ENCODE measurements at places on chromosomes 3 and 15.

GRCh38 chr15:74620636-74621545 is 5.3 kb downstream of the CLK3 start:
- DNase-seq: peak; percentile 45

GRCh38 chr3:98824256-98824655 is 61.1 kb downstream of the ST3GAL6 start:
- DNase-seq: no peak

DNA sequence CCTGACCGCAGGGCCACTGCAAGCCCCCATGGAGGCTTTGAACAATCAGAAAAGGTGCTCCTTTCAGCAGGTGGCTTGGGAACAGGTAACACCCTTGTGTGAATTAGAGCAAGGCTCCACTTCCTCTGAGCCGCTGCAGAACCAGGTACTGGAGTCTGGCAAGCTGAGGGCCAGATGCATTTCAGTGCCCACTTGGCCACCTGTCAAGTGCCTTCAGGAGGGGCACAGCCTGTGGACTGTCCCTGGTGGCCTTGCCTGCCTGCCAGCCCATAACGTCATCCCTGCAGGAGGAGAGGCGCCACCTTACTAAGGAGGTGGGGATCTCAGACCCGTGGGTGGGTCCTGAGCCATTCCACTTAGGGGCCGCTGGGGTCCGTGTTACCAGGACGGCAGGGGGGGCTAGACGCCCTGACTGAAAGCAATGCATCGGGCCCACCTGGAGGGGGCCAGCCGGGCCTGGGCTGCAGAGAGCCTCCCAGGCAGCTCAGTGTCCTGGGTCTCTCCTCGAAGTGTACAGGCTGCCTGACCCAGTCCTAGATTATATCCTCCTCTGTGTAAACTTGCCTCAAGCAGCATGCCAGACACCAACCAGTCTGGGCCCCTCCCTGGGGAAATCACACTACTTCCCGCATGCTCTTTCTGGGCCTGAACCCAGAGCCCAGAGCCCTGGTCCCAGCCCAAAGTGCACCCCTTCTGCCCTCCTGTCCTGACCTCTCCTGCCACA is 16.1 kb downstream of the SPTBN5 start:
- no peak for DNase-seq

- no peak for DNase-seq
Measured at GRCh38 chr3:125960066-125960424, 8.9 kb upstream of the ROPN1B start.

DNA sequence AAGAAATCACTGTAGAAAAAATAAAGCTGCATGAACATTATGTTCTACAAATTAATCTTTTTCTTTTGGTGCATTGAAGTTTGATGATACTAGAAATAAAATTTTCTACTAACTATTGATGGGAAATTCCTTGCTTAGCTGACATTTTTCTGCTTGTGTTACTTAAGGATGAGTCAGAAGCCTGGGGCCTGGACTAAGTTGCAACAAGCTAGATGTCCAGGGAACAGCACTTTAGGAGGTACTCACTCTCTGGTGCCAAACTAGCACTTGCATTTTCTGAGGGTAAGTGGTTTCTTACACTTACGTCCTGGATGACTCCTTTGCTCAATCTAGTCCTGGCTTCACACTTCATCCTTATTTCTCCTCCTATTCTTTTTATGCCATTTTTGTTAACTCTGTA is 945.1 kb downstream of the IGSF11 start:
- DNase-seq: no peak

DNA sequence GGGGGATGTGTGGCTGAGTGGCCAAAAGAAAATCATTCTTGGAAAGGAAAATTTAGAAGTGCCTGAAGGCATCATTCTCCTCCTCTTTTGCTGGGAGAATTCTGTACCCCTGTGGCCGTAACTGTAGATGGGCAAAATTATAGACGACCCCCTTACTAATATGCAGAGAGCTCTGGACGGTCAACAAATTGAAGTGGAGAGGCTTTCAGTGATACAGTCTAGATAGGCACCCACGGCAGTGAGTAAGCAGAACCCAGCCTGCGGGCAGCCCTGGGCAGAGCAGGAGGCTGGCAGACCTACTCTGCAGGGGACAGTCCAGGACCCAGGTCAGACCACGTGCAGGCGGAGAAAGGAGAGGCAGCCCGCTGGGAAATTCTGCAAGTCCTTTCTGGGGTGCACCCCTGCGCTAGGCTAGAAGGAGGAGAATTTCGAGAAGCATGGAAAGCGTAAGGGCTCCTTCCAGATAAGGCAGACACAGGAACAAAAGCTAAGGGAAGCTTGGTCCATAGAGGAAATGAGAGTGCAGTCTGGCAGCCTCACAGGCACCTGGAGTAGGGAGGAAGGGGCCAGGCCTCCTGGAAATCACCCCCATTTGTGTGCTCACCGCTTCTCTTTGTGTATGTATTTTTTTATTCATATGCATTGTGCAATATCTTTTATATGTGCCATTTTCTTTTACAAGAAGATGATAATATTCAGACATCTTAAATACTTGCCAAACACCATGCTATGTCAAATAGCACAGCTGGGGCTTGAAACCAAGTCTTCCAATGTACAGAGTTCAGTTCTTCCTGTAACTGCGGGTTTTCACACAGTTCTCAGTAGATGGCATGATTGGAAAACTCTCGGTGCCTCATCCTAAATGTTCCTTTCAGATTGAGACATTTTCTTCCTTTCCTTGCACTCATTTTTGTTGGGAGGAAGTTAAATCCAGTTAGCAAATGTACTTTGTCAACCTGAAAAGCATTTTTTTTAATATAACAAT is 40.2 kb downstream of the LRRK1 start:
- DNase-seq: no peak

GRCh38 chr3:194038960-194039359 is 97.0 kb upstream of the HES1 start:
- DNase-seq: no peak

- DNase-seq: no peak
Measured at GRCh38 chr3:125515421-125515820, 4.6 kb downstream of the SNX4 start.

DNA sequence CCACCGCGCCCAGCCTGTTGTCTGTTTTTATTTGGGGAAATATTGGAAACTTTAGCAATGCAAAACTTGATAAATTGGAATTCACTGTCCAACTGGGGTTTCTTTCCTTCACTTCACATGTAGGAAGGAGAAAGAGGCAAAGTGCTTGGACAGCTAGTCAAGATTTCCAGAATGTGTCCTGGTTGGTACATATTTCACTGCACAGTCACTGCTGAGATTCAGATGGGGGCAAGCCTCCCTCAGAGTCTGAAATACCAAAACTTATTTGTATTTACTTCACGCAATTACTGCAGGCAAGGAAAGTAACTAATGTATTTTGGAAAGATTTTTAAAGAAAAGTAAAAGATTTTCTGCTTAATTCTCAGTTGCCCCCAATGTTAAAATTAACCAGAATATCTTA is 21.0 kb downstream of the LRRC31 start:
- DNase-seq: no peak

DNA sequence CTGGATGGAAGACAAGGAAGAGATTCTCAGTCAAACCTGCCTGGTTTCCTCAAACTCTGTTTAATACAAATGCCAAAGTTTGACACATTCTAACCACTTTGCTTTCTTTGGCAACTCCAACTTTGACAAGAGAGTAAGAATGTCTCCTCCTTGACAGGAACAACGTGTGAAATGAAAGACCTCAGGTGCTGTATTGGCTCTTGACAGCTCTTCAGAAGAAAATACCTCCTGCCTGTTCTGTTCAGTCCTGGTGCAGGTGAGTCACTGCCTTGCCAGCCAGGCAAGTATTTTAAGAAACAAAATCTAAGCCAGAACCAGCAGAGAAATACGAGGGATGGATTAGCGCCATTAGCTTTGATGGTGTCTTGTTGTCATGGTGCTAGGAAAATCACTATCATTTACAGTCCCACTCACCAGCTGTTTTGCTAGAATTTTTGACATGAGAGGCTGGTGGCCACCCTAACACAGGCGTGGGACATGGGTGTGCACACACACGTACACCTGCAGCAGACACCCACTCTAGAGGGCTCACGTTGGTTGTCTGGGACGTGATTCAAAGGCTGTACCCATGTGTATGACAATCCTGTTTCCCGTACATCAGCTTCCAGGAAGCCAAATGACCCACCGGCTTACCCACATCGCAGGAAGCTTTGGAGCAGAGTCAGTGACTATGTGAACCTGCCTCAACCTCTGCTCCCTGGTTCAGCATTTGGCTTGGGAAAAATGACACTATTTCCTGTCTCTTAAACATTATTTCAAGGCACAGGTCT is 60.4 kb downstream of the CCNL1 start:
- DNase-seq: no peak

GRCh38 chr3:177777699-177778098 is 580.4 kb upstream of the TBL1XR1 start:
- no peak for DNase-seq

DNA sequence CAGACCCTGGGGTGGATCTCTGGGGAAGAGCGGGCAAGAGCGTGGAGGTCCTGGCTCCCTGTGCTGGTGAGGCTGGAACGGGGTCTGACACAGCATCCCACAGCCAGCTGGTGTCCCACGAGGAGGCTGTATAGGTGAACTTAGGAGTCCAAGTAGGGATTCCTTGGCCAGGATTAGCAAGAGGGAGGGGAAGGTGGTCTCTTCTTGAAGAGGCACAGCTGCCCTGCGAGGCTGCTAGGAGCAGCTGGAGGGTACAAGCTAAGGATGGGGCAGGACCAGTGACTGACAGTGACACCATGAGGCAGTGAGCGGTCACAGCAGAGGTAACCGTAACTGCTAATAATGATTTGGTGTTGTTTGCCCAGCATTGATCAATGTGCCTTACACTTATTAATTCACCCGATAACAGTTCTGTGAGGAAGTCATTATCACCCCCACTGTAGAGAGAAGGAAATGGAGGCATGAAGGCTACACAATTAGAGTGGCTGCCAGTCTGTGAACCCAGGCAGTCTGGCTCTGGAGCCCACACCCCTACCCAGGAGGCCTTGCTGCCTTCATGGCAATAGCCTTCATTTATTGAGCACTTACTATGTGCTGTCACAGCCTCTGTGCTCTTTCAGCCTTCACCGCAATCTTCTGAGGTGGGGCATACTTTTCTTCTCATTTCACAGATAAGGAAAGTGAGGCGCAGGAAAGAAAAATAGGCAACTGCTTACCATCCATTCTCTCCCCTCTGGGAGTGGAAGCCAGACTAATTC is 59.4 kb downstream of the TMEM44 start:
- DNase-seq: no peak

- DNase-seq: no peak
Measured at GRCh38 chr3:38824349-38824748, 8.3 kb upstream of the SCN10A start.

GRCh38 chr3:22156868-22157267 is 405.9 kb upstream of the ZNF385D start:
- DNase-seq: no peak

- no peak for DNase-seq
Measured at GRCh38 chr3:13420045-13420830, at the start of gene NUP210. Gene NUP210 (minus strand): TSS chr3:13420322. CDS start chr3:13420226, 96 bp downstream.

GRCh38 chr3:31010491-31010890 is 116.0 kb upstream of the GADL1 start:
- no peak for DNase-seq

DNA sequence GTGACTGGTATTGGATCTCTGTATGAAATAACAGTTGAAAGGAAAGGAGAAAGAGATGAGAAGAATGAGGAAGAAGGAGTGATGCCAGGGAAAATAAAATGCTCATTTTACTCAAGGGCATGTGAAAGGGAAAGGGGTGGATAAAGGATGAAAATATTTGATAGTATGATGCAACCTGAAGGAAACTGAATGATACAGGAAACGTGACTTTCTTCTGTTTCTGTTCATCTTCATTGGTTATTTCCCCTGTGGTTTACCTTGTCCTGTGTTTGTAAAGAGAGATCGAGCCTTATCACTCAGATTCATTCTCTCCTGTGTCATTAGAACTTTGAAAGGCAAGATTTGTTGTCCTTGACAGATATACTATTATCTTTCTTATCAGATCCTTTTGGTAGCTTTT is 243.6 kb upstream of the SLITRK3 start:
- no peak for DNase-seq

DNA sequence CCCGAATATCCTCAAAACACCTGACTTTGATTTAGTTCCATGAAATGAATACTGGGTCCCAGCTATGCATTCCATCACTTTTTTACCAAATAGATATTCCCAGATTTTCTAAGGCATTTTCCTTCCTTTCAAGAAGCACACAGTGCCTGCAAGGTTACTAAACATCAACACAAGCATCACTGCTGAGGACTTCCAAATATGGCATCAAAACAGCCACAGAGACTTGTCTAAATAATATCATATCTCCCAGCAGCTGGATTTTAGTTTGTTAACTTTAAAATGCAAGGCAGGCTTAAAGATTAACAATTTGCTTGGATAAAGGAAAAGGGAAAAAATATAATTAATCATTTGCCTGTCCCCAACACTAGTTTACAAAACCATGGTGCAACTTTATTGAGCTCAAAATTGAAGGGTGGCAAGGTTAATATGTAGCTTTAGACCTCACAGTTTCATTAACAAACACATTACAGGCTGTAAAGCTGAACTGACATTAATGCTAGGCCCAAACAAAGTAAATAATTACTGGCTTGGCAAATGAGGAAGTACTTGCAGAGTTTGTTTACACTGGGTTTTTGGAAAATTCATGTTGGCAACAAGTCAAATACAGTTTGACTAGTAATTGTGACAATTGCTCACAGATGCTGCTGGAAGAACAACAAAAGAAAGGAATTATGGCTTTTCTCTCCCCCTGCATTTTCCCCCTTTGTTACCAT is 401.7 kb upstream of the CDIN1 start:
- DNase-seq: no peak

GRCh38 chr15:36875740-36876334 is 224.5 kb downstream of the MEIS2 start:
- no peak for DNase-seq

DNA sequence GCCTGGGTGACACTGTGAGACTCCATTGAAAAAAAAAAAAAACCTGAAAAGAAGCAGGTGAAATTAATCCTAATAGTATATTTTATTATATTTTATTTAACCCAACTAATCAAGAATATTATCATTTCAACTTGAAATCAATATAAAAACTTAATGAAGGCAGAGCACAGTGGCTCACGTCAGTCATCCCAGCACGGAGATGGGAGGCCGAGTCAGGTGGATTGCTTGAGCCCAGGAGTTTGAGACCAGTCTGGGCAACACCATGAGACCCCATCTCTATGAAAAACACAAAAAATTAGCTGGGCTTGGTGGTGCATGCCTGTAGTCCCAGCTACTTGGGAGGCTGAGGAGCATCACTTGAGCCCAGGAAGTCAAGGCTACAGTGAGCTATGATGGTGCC is 33.3 kb upstream of the SLC41A3 start:
- DNase-seq: no peak

DNA sequence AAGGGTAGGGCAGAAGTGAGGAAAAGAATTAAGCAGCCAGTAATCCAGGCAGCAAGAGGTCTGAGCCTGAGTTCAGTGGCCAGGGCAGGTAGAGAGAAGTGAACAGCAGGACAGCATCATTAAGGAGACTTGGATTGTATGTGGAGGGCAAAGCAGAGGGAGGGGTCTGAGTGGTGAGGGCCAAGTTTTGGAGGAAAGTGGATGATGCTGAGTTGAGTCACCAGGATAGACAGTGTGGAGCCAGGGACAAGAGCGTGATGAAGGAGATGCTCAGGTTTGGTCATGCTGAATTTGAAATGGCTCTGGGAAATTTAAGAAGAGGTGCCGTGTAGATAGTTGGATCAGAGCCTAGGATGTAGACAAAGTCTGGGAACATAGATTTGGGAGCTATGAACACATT is 93.1 kb downstream of the ARHGEF26 start:
- DNase-seq: no peak
